ENCODE measurements at places on chromosomes 6 and 20.

DNA sequence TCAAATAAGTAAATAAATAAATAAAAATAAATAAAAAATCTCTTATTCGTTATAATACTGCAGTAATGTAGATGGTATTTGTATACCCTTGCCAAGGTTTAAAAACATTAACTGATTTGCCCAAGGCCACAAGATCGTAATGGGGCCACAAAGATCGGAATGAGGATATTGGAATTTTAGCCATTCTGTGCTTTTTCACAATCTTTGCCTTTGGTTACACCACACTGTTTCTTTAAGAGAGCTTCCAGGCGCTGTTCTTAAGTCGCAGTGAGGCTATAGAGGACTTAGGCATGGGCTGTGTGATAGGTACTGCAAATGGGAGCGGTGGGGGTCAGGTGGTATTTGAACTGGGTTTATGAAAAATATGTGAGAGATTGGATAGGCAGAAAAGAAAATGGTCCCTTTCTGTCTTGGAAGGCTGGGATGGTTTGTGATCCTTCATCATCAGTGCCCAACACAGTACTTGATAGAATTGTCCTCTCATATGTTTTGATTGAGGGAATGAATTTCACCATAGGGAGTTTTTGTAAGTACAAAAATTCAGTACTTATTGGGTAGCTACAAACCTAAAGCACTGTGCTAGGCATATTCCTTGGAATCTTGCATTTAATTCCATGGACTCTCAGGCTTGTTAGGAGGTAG lies 1.4 kb downstream of the NUS1 start:
- peaks cover 6% of the 10 kb centered on the region for H3K36me3 ChIP-seq
- H3K27me3 ChIP-seq, result no peaks in the 10 kb centered on the region
- peak overlapping the region; percentile 94 for H3K4me3 ChIP-seq
- DNase-seq, result peak; percentile 11
- H3K27ac ChIP-seq, result peak overlapping the region; percentile 68
- H3K4me1 ChIP-seq, result peaks cover 20% of the 10 kb centered on the region

GRCh38 chr6:134741200-134741536 lies 208.7 kb downstream of the ALDH8A1 start:
- H3K4me3 ChIP-seq, result no peak overlapping the region
- peaks cover 1% of the 10 kb centered on the region for H3K27me3 ChIP-seq
- no peaks in the 10 kb centered on the region for H3K36me3 ChIP-seq
- 0 out of 2 replicates have a peak, but pooled peaks cover 4% of the 10 kb centered on the region for H3K4me1 ChIP-seq
- H3K27ac ChIP-seq, result no peak overlapping the region

- H3K27ac ChIP-seq, result no peak overlapping the region
- no peaks in the 10 kb centered on the region for H3K36me3 ChIP-seq
- H3K4me3 ChIP-seq, result no peak overlapping the region
- H3K4me1 ChIP-seq, result peaks cover 9% of the 10 kb centered on the region
- H3K27me3 ChIP-seq, result no peaks in the 10 kb centered on the region
Observed at GRCh38 chr6:30530014-30530413, 26.3 kb downstream of the GNL1 start.

- no peaks in the 10 kb centered on the region for H3K27me3 ChIP-seq
Observed at GRCh38 chr6:46756469-46757213, 9.9 kb downstream of the ANKRD66 start.

GRCh38 chr6:8707956-8708772 lies 272.8 kb upstream of the SLC35B3 start:
- peak; percentile 29 for DNase-seq
- no peaks in the 10 kb centered on the region for H3K36me3 ChIP-seq
- H3K4me3 ChIP-seq, result no peak overlapping the region
- no peak overlapping the region for H3K27ac ChIP-seq

GRCh38 chr6:53854843-53855567 lies 60.2 kb downstream of the LRRC1 start:
- no peaks in the 10 kb centered on the region for H3K4me1 ChIP-seq
- H3K27me3 ChIP-seq, result no peaks in the 10 kb centered on the region
- no peak overlapping the region for H3K27ac ChIP-seq
- H3K36me3 ChIP-seq, result no peaks in the 10 kb centered on the region
- DNase-seq, result no peak

DNA sequence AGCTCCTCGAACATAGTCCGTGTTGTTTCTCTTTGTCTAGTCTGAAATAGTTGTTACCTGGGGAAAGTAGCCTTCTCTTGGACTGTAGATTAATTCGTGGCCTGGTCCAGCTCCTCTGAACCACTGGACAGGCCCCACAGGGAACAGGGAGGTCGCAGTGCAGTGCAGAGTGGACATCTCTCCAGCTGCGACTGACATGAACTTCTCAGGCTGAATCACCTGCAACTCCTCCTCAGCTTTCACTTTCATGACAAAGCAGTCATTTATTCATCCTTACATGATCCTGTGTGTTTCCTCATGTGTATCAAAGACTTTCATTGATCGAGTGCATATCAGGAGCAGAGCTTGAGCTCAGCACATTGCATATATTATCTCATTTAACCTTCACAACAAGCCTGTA lies 19.1 kb upstream of the SIRPG start:
- no peaks in the 10 kb centered on the region for H3K4me1 ChIP-seq
- H3K4me3 ChIP-seq, result no peak overlapping the region
- H3K27ac ChIP-seq, result no peak overlapping the region
- H3K36me3 ChIP-seq, result no peaks in the 10 kb centered on the region
- H3K27me3 ChIP-seq, result peaks cover 43% of the 10 kb centered on the region

DNA sequence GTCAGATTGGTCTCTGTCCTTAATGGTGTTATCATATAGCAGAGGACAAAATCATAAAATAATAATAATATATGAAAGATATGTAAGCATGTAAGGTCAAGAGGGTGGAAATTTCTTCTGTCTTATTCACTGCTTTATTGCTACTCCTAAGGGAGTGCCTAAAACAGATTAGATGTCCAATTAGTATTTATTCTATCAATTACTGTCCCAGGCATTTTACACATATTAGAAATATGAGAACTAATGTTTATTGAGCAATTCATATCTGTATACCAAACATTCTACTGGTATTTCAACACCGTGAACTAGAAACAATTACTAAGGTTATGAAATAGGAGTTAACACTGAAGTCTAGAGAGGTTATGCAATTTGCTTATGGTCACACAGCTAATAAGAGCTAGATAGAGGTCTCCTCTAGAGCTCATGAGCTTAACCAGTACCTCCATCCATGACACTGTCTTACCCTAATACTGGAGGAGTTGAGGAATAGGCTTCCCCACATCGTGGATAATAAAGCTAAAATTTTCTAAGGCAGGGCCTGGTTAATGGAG lies 302.3 kb downstream of the PLCB1 start:
- H3K27me3 ChIP-seq, result no peaks in the 10 kb centered on the region
- H3K36me3 ChIP-seq, result no peaks in the 10 kb centered on the region
- H3K4me1 ChIP-seq, result no peaks in the 10 kb centered on the region
- H3K4me3 ChIP-seq, result no peak overlapping the region
- peak; percentile 21 for DNase-seq

GRCh38 chr6:38169977-38170526 lies 350.5 kb downstream of the ZFAND3 start:
- no peak overlapping the region for H3K27ac ChIP-seq
- H3K4me3 ChIP-seq, result no peak overlapping the region
- DNase-seq, result no peak
- no peaks in the 10 kb centered on the region for H3K27me3 ChIP-seq

GRCh38 chr6:89350281-89350966 lies 2.1 kb downstream of the UBE2J1 start:
- H3K4me3 ChIP-seq, result peak overlapping the region; percentile 96
- H3K4me1 ChIP-seq, result peaks cover 39% of the 10 kb centered on the region
- H3K27me3 ChIP-seq, result no peaks in the 10 kb centered on the region
- H3K36me3 ChIP-seq, result no peaks in the 10 kb centered on the region
